NCI-H1105 treated with DMSO at 0.1 percent for 48 hours (cell line): ENCODE measurements at places on chromosomes 4 and X.

- DNase-seq: no peak
Measured at GRCh38 chrX:56788717-56789122, 59.7 kb downstream of the NBDY start.

- DNase-seq: no peak
Measured at GRCh38 chr4:40262077-40262528, 65.3 kb downstream of the RHOH start.

DNA sequence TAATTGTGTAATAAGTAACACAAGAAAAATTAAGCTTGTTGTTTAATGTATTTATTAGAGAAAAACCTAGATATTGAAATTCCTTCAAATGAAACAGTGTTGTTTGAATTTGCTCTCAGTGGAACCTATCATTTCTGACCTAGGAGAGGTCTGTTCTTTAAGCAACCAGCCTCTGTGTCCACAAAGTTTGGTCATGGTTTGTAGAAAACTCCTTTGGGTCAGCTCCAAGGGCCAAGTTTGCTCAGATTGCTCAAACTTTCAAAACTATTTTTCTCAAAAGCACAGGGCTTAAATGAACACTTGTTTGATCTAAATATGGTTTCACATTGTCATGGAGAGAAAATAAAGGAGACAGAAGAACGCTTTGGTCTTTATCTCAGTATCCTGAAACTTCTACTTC lies 29.6 kb upstream of the RPL34 start:
- no peak for DNase-seq

GRCh38 chrX:43644124-43644701 lies 11.9 kb upstream of the MAOA start:
- DNase-seq: no peak

DNA sequence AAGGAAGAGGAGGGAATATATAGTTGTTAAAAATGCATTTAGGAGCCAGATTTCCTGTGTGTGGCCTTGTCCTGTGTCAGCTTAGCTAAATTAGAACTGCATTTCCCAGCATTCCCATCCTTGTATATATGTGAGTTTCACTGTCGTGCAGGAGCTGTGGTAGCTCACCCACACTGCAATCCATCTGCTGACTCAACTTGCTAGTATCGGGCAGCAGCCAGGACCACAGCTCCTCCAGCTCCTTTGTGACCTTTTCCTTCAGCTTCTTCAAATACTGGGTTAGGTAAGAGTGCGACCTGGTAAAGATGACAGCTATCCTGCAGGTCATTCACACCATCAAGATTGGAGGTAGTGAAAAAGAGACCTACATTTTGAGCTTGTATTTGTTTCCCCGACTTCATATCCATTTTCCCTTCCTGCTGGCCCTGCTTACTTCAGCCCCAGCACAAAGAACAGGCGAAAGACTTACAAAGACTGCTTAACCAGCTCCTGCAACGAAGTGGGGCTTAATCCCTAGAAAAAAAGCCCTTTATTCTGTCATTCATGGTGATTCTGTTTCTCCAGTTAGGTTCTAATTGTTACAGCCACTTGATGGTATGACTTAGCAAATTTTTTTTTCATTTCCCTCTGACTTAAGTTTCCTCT lies 11.4 kb downstream of the ASIC5 start:
- DNase-seq: no peak

DNA sequence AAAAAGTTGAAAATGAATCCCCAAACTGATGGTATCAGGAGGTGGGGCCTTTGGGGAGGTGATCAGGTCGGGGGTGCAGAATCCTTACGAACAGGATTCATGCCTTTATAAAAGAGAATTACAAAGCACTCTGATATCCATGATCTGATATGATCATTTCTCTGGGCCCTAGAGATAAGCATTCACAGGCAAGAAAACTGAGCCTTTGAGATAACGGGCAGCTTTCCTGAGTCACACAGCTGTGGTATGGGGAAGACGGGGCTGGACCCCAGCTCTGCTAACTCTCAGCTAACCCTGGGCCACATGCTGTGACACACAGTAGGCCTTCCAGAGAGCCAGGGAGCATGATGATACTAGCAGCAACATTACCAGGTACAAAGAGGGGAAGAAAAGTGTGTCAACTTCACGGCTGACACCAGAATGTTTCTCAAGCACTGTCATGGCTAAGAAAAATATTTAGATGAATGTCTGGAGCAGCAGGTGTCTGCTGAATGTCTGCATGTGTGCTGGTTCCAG lies 85.1 kb downstream of the SLC2A9 start:
- no peak for DNase-seq

GRCh38 chr4:133154725-133155124 lies 5.6 kb downstream of the PCDH10 start:
- no peak for DNase-seq

- no peak for DNase-seq
Measured at GRCh38 chr4:79852305-79852730, 220.7 kb downstream of the ANTXR2 start.

GRCh38 chrX:138648568-138648967 lies 62.9 kb downstream of the FGF13 start:
- no peak for DNase-seq

DNA sequence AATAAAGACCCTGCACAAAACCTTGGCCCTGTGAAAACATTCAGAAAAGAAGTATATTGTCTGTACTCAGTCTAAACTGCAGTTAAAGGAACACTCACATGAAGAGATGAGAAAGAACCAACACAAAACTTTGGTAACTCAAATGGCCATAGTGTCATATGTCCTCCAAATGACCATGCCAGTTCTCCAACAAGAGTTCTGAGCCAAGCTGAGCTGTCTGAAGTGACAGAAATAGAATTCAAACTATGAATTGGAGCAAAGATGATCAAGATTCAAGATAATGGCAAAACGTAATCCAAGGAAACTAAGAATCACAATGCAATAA lies 739.3 kb upstream of the NDST4 start:
- DNase-seq: no peak

GRCh38 chr4:14812101-14812500 lies 190.2 kb upstream of the CPEB2 start:
- DNase-seq: no peak

- peak; percentile 67 for DNase-seq
Measured at GRCh38 chr4:69823481-69824186, 36.3 kb downstream of the SULT1E1 start.

DNA sequence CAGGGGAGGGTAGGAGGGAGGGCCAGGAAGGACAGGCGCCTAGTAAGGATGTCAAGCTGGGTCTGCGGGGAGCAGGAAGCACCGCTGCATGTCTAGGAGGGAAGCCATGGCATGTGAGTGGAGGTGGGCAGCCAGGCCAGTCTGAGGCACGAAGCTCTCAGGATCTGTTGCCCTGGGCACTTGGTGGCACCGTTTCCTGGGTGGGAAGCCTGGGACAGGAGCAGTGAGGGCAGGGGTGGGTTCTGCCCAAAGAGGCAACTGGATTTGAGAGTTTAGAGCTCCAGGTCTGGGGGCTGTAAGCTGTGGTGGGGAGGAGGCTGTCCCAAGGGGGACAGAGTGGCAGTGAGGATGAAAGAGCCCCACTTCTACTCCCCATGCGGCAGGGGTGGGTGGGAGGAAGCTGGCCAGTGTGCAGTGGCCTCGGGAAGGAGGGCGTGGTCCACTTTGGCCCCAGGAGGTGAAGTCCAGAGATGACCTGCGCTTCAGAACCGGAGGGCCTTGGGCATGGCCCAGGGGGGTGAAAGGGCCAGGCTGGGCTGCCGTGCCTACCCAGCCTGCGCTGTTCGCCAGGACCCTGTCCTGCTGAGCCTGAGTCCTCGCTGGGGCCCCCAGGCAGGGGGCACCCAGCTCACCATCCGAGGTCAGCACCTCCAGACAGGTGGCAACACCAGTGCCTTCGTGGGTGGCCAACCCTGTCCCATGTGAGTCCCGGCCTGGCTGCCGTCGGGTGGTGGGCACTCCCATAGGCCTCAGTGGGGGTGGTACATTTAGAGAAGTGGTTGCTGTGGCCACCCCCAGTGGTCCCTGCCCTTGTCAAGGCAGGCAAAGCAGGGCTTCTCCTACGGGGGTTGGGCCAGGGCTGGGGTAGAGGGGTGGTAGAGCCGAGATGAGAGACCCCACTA lies 8.3 kb upstream of the SRPK3 start:
- DNase-seq: no peak

GRCh38 chr4:171308661-171309060 lies 504.5 kb upstream of the GALNTL6 start:
- DNase-seq: peak; percentile 5

- no peak for DNase-seq
Measured at GRCh38 chrX:118679290-118679689, 48.1 kb upstream of the IL13RA1 start.

GRCh38 chr4:24108567-24108966 lies 218.7 kb upstream of the PPARGC1A start:
- DNase-seq: no peak

DNA sequence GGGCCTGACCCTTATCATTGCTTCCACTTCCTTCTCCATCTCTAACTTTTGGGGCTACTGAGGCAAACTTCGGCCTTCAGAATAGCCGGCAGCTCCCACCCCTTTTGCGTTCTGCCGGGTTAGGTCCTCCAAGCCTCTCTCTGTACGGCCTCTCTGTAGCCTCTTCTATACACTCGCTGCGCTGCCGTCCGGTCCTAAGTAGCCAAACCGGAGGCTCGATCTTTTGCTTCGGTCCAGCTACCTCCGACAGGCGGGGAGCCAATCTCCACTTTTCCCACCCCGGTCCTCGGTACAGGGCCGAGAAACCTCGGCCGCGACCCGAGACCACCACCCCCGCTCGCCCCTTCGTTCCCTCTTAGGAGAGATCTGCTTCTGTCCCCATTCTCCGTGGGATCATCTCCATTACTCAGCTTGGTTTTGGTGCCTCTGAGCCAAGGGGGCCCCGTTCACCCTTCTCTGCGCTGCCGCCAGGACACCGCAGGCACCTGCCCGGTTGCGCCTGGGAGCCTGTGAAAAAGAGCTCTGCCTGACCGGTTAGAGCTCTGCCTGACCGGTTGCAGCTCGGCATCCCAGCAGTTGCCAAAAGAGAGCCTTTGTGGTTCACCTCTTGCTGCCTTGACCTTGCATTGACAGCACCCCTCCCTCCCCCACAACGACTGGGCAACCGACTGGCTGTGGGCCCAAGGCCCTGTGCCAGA lies 1.0 kb upstream of the HTR2C start:
- no peak for DNase-seq

DNA sequence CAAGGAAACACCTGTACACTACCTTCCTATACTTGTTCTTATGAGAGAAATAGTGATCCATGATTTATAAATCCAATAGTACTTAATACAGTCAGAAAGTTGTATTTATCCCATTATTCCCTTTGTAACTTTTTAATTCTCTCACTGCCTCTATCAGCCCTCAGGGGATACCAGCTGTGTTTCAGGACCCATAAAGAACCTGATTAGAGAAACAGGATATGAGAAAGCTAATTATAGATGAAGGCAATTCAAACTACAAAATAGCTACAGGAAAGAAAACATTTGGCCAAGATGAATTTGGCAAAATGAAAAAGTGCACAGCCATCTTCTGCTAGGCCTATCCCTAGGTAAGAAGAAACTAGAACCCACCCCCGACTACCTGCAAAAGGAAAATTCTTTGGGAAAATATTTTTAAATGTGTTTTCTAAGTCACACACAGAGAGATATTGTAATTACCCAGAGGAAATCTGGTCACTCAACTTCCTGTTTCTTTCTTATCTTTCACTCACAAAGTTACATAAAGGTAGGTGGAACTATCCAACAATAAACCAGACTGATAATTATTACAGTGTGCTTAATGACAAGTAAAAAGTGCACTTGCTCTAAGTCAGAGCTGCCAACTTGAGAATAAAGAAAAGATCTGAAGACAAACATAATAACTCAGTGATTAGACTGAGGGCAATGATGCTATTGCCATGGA lies 836.5 kb upstream of the HTR2C start:
- DNase-seq: no peak

DNA sequence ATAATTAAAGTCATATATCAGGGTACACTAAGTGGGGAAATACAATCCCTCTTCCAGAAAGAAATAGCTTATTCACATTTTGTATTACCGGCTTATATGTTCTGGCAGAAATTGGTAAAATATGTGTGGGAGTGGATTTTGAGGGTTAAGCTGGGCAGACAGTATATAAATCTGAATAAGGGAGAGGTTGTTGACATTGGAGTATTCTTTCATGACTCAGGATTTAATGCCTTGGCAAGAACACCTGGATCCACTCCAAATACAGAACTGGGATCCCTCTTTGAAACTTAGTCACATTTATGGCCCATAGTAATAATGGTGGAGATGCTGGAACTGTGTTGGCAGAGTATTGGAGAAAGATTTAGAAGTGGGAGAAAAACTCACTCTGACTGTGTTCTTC lies 54.3 kb upstream of the TET2 start:
- peak; percentile 56 for DNase-seq

- DNase-seq: peak; percentile 12
Measured at GRCh38 chr4:38180456-38180855, 220.3 kb downstream of the PTTG2 start.

- DNase-seq: no peak
Measured at GRCh38 chrX:33285550-33285949, 74.2 kb upstream of the DMD start.

DNA sequence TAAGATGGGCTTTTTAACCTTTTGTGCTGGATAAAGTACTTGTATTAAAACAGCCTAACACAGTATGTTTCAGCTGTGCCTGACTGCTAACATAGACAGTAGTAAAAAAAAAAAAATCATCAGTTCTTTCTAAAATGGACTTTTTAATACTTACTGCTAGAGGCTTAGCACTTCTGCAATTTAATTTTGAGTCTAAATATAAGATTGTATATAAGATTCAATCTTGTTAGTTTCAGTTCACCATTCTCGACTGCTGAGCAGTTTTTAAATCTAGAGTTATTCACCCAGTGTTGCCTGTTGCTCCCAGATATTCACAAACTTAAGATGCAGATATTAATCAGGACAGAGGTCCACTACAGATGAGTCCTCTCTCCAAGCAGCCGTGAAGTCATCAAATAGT lies 6.8 kb downstream of the PLA2G12A start:
- DNase-seq: no peak

- no peak for DNase-seq
Measured at GRCh38 chr4:119125931-119126330, 9.7 kb upstream of the MYOZ2 start.

- DNase-seq: no peak
Measured at GRCh38 chr4:3360777-3361176, 68.0 kb downstream of the RGS12 start.

DNA sequence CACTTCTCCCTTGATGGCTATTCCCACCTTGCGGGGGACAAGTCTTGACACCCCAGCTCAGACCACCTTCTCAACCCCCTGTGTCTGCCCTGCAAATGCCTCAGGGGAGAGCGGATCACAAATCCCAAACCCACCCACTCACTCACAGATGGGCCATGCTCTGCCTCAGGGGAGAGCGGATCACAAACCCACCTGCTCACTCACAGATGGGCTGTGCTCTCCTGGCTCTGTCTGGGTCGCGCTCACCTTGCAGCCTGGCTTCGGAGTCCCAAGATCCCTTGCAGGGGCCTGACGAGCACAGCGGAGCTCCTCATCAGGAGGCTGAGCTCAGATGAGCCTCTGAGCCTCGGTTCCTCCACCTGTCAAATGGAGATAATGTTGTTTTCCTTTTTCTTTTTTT lies 38.6 kb downstream of the HTRA3 start:
- DNase-seq: no peak
